ENCODE measurements at places on chromosomes 1 and 21.
A peak's percentile ranks its signal among the peaks of the same experiment; 100 is the strongest.

GRCh38 chr1:215473943-215474342 is 93.2 kb upstream of the KCTD3 start:
- DNase-seq, result no peak

GRCh38 chr1:178690496-178690895 is 34.5 kb upstream of the RALGPS2 start:
- no peak for DNase-seq

- DNase-seq, result no peak
Measured at GRCh38 chr1:3317456-3317855, 137.0 kb upstream of the ARHGEF16 start.

DNA sequence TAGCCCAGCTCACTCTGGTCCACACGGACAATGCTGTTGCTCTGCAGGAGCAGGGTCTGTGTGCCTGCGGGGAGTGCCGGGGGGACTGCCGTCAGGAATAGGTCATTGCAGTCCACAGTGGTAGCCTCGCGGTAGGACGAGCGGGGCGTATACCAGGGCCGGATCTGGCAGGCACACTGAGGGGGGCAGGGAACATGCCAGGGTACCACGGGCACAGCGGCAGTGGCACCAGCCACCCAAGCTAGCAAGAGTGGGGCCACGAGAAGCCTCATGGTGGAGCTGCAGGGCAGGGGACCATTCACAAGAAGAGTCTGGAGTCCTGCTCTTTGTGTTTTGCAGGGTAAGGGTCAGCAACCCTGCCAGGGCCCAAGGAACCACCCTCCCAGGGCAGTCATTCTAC is 65.8 kb downstream of the LRRN2 start:
- no peak for DNase-seq

- DNase-seq, result no peak
Measured at GRCh38 chr1:83626603-83627002, 372.3 kb downstream of the TTLL7 start.

DNA sequence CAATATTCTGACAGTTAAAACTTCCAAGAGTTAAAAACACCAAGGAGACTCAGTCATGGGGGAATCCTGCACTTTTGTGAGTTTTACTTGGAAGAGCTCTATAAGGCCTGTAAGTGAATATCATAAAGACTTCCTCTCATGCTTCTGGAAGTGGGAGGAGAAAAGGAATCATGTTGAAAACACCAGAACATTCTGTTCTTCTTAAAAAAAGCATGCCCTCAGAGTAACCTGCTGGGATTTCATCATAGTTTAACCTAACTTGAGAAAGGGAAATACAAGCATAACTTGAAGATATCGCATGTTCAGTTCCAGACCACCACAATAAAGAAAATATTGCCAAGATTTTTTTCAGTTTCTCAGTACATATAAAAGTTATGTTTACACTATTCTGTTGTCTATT is 51.9 kb downstream of the COL11A1 start:
- no peak for DNase-seq

DNA sequence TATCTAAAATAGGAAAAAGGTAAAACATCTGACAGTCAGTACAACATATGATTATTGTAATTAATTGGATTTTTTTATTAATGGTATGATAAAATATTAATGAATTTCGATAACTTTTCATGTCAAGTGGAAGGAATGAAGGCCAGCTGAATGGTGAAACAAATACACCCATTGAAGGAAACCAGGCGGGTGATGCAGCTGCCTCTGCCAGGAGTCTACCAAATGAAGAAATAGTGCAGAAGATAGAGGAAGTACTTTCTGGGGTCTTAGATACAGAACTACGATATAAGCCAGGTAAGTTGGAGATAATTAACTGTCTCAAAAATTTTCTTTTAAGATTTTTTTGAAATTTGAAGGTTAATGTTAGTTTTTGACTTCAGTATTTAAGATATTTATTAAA is 3.2 kb downstream of the SON start:
- no peak for DNase-seq

GRCh38 chr1:181557313-181557712 is 74.0 kb downstream of the CACNA1E start:
- no peak for DNase-seq

DNA sequence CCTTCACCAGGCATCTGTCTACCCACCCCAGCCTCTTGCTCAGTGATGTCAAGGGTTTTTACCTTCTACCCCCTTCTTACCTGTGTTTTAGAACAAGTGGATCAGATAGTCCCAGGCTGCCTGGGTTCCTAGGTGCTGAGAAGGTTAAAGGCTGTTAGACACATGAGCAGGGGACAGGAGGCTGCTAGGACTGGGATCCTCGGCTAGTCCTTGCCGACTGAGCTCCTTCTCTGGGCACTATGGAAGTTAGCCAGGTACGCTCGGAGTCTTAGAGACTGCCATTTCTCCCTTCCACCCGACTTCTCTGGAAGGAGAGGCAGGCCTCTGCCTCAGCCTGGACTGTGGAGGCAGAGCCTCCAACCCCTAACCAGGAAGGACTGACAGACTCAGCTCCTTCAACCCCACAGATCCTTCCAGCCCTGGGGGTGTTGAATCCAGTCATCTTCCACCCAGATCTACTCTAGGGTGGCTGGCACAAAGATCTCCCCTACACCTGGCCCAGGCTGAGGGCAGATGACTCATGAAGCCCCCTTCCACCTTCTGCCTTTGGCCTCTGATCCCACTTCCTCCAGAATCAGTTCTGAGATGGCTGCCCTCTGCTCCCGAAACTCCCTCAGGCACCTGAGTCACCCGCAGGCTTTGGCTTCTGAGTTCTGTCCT is at the start of gene DYNLT4:
DYNLT4 (minus strand) TSS at position 648 of the 660 bp plus-strand sequence. CDS start 683 bp downstream, outside the sequence.
- DNase-seq, result no peak

DNA sequence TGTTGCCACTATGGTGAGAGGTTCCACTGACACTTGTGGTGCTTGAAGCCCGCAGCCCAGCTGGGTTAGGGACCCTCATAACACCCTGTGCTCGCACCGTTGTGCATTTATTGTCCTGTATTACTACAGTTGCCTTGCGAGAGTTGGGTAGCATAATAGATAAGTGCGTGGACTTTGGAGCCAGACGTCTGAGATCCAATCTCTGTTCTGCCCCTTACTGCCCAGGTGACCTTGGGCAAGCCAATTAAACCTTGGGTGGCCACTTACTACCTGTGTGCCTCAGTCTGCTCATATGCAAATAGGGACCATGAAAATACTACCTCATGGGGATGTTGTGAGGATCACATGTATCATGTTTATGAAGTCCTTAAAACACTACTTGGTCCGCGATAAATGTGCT is 13.3 kb downstream of the C8B start:
- no peak for DNase-seq

DNA sequence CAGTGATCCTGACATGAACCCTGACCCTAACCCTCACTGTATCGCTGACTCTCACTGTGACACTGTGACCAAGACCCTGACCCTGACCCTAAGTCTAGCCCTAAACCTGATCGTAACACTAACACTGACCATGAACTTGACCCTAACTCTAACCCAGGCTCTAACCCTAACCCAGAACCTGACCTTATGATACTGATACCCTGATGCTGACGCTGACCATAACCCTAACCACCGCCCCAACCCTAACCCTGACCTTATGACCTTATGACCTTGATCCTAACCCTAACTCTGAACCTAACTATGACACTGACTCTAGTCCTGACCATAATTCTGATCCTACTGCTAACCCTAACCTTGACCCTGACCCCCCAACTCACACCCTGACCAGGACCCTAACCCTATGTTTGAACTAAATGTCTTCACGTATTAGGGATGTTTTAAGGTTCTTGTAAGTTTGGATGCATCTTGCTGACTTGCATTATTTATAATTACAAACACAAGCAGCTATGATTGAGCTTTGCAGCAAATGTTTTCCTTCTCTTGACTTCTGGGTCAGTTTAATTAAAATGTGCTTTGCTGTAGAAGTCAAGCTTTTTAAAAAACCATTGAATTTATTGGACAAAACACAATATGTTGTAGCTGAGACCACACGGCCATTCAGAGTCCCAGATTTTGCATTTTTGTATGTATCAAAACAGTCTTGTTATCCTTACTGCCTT is 23.9 kb upstream of the PRSS38 start:
- DNase-seq, result no peak

DNA sequence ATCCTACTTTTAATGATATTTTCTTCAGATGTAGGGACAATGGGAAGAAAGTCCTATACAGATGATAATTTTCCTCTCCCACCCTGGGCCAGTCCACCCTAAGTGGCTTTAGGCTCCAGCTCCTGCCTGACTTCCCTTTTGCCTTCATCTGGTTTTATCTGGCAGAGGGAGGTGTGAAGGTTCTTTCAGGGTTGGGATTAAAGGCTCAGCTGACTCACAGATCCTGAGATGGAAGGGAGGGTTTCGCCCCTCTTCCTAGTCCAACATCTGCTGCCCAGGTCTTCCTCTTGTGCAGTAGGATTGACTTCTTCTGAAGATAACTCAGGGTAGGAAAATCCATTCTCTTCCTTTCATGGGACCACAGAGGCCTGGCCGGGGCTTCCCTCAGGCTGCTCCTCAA is 362.4 kb upstream of the KAZN start:
- DNase-seq, result no peak

- peak; percentile 85 for DNase-seq
Measured at GRCh38 chr1:94926915-94927404, at the start of gene CNN3. CNN3 (minus strand) TSS chr1:94927110; CDS start chr1:94926894, 216 bp downstream.

DNA sequence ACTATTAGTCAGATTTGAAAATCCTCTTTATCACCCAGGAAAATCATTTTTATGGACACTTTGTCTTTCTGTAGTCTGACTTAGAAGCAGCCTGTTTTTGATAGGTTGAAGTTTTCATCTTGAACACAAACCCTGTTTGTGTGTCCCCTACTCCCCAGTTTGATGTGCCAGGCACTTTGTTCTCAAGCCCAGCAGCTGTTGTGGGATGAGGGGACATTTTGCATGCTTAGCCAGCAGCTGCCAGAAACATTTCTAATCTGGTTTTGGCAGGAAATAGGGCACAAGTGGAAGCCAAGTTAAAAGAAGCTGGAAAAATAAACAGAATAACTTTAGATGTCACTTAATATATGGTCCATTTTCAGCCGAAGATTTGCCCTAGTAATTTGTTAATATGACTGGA is 29.9 kb downstream of the ACTN2 start:
- DNase-seq, result no peak

- no peak for DNase-seq
Measured at GRCh38 chr1:32989160-32990050, 24.8 kb upstream of the RNF19B start.

DNA sequence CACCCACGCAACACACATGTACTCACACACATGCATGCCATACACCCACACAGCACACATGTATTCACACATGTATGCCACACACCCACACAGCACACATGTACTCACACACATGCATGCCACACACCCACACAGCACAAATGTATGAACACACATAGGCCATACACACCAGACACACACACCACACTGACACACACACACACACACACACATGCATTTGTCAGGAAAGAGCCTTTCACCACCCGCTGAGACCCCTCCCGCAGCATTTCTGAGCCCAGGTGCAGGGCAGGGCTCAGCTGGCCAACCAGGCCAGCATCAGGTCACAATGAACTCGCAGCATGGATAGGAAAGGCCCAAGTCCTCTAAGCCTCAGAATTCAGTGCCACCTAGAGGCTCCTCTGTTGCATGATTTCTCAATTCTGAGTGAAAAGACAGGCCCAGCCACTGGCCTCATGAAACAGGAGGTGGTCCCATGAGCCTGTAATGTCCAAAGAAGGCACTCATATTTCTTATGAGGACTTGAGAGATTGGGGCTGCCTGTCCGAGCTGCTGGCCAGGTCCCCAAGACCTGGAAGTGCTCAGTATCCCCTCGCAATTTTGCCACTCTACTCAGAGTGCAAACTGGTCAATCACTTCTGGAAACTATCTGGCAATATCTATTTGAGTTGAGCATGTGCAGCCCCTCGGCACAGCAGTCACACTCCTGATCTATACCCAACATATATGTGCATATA is 57.3 kb downstream of the PSMG1 start:
- no peak for DNase-seq

DNA sequence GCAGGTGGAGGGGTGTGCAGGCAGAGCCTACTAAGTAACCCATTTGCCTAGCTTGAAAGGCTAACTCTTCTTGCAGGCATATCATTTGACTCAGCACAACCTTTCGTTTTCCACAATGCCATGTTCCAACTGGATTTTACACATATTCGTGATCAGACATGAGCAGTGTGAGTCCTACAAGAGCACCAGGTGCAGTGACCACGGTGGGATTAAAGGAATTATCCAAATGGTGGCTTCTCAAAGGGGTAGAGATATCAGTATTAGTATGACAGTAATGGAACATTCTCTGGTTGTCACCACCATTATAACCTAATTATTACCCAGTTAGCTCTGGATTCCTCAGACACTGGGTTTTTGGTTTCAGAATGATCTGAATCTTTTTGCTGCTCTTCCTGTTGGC is 323.5 kb downstream of the LMO4 start:
- DNase-seq, result no peak

DNA sequence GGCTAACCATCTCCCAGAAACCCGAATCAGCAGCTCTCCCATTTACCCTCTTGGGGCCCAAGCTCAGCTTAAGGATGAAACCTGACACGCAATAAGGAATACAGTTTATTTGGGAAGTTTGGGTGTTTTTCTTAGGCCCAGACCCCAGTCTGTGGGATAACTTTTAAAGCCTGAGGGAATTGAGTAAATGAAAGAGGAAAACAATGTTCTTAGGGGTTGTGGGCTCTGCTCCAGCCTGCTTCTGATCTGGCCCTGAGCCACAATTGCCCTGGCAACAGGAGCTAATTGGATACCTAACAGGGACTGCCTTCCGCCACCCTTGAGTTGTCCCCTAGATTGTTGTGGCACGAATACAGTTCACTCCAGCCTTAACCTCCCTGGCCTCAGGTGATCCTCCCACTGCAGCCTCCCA is 20.1 kb downstream of the DYRK3 start:
- no peak for DNase-seq

DNA sequence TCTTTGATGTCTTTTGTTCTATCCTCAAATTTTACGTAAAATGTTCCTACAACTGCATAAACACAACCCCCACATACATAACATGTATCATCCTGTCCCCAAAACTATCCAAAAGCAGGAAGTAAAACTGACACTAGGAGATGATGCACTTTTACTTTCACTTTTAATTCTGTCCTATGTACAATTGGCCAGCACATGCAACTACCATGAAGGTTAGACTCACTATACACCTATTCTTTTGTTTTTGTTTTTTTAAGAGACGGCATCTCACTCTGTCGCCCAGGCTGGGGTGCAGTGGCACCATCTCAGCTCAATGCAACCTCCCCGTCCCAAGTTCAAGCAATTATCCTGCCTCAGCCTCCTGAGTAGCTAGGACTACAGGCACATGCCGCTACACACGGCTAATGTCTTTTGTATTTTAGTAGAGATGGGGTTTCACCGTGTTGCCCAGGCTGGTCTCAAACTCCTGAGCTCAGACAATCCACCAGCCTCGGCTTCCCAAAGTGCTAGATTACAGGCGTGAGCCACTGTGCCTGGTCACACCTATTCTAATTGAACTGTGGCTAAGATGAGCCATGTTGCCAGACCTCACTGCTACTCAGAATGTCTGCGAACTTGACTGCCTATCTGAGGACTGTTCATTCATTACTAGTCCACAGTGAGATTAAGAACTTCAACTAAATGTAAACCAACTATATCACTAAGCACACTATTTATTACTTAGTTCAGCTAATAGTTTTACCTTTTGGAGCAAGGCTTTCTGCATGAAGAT is 48.0 kb downstream of the TOR3A start:
- DNase-seq, result no peak
